ENCODE measurements at places on chromosomes 13 and 19. TPM values are rescaled to one million over a fixed set of nuclear protein-coding genes. Genes with fewer than 3 reads are reported as not detected.

Gene NCLN
- 20.3 TPM for polyA plus RNA-seq

Gene CLEC4G
- polyA plus RNA-seq: 0.32 TPM

Gene LYPD3
- 0.97 TPM for polyA plus RNA-seq

Gene DUXA
- polyA plus RNA-seq: not detected

Gene GPI
- 285 TPM for polyA plus RNA-seq

Gene LENG9
- polyA plus RNA-seq: 2.3 TPM

Gene SIGLEC8
- not detected for polyA plus RNA-seq

Gene PGLYRP2
- not detected for polyA plus RNA-seq

Gene SHISA7
- 0.05 TPM for polyA plus RNA-seq

Gene FUT1
- 3.0 TPM for polyA plus RNA-seq

Gene CKM
- 5,160 TPM for polyA plus RNA-seq

Gene TJP3
- 0.05 TPM for polyA plus RNA-seq

Gene CGB8
- polyA plus RNA-seq: not detected

Gene GPR4
- polyA plus RNA-seq: 7.7 TPM
